Stimulated activated CD4-positive, alpha-beta T cell treated with anti-CD3 and anti-CD28 coated beads, Interleukin-1b, Interleukin-23, amount 100 ng/mL, for 48 hours (primary cell): ENCODE measurements at places on chromosomes 6 and 20.

GRCh38 chr6:69693762-69694161, 103.0 kb downstream of the LMBRD1 start:
- no peak for DNase-seq

DNA sequence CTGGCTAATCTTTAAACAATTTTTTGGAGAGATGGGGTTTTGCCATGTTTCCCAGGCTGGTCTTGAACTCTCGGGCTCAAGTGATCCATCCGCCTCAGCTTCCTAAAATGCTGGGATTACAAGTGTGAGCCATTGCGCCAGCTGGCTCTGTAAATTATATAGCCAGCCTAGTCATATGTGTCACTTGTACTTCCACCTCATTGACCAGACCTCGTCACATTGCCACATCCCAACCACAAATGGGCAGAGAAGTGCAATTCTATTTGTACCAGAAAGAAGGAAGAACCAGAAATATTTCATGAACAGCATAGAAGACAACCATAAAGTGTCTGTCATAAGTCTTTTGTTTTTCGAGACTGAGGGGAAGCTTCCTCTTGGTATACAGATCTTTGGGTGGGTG, 304.9 kb upstream of the RNF24 start:
- no peak for DNase-seq

GRCh38 chr20:24654425-24654824, 185.0 kb downstream of the SYNDIG1 start:
- no peak for DNase-seq

DNA sequence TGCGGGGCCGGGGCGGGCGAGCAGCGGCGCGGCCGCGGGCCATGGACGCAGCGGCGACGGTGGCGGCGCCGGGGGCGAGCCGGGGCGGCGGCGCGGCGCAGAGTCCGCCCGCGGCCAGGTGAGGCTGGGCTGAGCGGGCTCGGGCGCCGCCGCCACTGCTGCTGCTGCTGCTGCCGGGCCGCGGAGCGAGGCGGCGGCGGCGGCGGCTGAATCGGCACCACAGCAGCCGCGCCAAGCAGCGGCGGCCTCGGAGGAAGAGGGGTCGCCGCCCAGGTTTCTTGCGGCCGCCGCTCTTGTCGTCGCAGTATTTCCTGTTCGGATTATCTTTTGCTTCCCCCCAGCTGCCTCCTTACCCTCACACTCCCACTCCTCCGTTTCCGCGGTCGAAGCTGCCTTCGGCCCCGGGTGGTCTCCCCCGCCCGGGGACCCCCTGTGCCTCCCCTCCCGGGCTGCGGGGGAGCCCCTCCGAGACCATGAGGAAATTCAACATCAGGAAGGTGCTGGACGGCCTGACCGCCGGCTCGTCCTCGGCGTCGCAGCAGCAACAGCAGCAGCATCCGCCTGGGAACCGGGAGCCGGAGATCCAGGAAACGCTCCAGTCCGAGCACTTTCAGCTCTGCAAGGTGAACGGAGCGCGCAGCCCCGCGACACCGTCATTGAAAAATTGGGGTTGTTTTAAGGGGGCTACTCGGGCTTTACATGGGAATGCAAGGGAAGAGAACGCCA, at the start of gene STXBP5:
TSS of gene STXBP5 (plus strand) at position 358 of the 726 bp plus-strand sequence. CDS start at position 474, 116 bp downstream.
- peak; percentile 31 for DNase-seq

GRCh38 chr20:48075591-48076174, 290.4 kb upstream of the SULF2 start:
- no peak for DNase-seq

DNA sequence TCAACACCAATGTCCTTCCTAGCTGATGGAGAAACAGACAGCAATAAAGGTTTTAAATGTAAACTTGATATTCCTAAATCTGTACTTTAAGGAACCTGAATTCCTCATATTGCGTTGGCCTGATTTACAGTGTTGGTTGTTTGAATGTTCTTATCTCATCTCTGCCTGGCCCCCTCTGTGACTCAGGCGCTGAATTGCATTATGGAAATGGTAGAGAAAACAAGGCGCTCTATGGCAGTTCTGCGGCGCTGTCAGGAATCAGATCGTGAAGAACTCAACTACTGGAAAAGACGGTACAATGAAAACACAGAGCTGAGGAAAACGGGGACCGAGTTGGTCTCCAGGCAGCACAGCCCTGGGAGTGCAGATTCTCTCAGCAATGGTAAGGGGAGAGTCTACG, 32.6 kb upstream of the C20orf144 start:
- DNase-seq: no peak

- no peak for DNase-seq
Measured at GRCh38 chr6:42532038-42532669, 31.7 kb upstream of the UBR2 start.

DNA sequence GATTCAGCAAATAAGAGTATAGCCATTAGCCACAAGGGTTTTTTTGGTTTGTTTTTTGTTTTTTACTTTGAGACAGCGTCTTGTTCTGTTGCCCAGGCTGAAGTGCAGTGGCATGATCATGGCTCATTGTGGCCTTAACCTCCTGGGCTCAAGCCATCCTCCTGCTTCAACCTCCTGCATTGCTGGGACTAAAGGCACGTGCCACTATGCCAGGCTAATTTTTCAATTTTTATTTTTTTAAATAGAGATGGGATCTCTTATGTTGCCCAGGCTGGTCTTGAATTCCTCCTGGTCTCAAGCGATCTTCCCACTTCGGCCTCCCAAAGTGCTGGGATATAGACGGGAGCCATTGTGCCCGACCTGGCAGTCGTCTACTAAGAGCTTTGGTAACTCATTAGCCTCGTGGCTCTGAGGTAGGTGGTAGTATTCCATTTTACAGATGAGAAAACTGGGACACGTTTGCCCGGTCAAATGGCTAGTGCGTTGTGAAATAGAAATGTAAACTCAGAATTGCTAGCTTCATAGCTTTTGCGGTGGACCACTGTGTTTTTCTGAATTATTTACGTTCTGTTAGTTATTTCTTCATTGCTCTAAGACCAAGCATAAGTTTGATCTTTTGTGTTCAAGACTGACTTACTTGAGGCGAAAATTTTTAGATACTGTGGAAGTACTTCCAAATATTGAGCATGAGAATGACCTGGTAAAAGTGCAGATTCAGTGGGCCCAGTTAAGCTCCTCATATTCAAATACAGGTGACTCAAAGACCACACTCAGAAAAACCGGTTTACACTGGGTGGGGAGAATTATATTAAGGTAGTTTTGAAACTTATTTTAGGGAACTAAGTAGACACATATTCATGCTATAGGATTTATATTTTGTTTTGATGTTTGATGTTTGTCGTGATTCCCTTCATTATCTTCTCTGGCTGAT, 2.1 kb downstream of the PANK2 start:
- DNase-seq: no peak

GRCh38 chr20:52031206-52031562, 160.4 kb downstream of the ZFP64 start:
- no peak for DNase-seq

GRCh38 chr6:135796643-135797305, 54.7 kb upstream of the PDE7B start:
- DNase-seq: no peak

GRCh38 chr20:48776306-48776705, 51.5 kb downstream of the PREX1 start:
- DNase-seq: no peak

- no peak for DNase-seq
Measured at GRCh38 chr20:35005463-35005961, 49.8 kb downstream of the MYH7B start.

- DNase-seq: no peak
Measured at GRCh38 chr6:42275376-42276033, 57.8 kb upstream of the MRPS10 start.

- DNase-seq: no peak
Measured at GRCh38 chr20:15278041-15278440, 940.6 kb upstream of the FLRT3 start.

GRCh38 chr20:12264711-12265110, 347.0 kb downstream of the BTBD3 start:
- DNase-seq: no peak

GRCh38 chr6:90049295-90049694, 155.0 kb downstream of the GJA10 start:
- no peak for DNase-seq

- DNase-seq: no peak
Measured at GRCh38 chr6:36263390-36264000, 6.4 kb upstream of the PNPLA1 start.

- DNase-seq: peak; percentile 19
Measured at GRCh38 chr6:169589293-169589692, 112.5 kb downstream of the WDR27 start.

- DNase-seq: no peak
Measured at GRCh38 chr20:43987531-43987930, 72.9 kb downstream of the TOX2 start.

DNA sequence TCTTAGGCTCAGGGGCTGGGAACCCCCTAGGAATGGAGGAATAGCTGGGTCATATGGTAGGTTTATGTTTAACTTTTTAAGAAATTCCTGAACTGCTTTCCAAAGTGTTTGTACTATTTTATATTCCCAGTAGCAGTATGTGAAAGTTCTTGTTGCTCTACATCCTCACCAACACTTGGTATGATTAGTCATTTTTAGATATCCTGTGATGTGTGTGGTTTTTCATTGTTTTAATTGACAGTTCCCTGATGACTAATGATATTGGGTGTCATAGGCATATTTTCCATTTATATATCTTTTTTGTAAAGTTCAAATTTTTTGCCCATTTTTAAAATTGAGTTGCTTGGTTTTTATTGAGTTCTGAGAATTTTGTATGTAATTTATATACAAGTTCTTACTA, 72.3 kb downstream of the SLC16A10 start:
- no peak for DNase-seq

DNA sequence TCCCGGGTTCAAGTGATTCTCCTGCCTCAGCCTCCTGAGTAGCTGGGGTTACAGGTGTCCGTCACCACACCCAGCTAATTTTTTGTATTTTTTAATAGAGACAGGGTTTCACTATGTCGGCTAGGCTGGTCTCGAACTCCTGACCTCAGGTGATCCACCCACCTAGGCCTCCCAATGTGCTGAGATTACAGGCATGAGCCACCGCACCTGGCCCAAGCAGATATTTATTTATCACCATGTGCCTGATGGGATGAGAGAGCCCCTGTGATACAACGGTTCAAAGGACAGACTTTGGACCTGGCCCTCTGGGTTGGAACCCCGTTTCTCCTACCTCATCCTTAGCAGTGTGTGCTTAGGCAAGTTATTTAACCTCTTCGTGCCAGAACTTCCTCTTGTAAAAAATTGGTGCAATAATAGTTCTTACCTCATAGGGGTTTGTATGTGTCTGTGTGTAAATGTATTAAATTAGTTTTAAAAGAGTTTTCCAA, 19.2 kb upstream of the STK38 start:
- no peak for DNase-seq

- DNase-seq: peak; percentile 51
Measured at GRCh38 chr20:56440346-56441007, 27.9 kb upstream of the RTF2 start.

- DNase-seq: no peak
Measured at GRCh38 chr6:37406726-37407341, 26.2 kb upstream of the CMTR1 start.

GRCh38 chr6:68400396-68400795, 234.7 kb upstream of the ADGRB3 start:
- no peak for DNase-seq

- DNase-seq: no peak
Measured at GRCh38 chr6:143642403-143642802, 35.4 kb upstream of the PHACTR2 start.

DNA sequence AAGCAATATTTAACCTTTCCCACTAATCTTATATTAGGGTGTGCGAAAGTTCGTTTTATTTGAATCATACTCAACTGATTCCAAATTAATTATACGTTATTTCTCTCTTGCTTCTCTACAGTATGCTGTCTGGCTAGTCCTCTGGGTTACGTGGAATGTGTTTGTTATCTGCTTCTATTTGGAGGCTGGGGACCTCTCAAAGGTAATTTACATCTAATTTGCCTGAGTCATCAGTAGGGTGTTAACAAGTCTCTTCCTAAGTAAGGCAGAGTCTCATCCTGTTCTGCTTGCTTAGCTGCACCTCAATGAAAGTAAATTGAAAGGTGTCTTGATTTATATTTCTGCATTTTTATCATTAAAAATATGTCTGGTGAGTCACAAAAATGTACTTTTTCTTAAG, 551.5 kb downstream of the NKAIN2 start:
- DNase-seq: no peak

- no peak for DNase-seq
Measured at GRCh38 chr6:168967281-168967925, 286.2 kb downstream of the THBS2 start.

DNA sequence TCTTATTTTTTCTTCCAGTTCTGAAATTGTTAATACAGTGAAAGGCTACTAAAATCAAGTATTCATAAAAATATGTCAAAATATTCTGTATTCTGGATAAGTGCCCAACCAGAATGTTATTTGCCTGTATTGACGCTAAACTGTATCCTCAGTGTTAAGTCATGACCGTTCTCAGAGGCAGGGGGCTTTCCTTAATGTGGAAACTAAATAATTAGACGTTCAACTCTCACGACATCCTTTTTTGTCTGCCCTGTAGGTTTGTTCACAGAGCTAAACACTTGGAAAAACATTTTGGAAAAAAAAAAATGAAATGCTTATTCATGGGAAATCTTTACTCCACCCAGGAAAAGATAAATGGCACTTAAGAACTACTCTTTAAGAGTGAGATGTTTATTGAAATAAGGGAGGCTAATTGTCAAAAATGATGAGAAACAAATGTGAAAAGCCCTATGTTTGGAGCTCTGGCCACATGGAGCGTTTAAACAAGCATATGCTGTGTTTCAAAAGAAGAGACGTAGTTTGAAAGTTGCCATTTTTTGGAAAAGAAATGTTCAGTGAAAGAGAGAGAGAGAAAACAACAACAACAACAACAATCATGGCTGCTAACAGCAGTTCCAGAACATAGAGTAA, 453.1 kb upstream of the MARCKS start:
- DNase-seq: no peak

DNA sequence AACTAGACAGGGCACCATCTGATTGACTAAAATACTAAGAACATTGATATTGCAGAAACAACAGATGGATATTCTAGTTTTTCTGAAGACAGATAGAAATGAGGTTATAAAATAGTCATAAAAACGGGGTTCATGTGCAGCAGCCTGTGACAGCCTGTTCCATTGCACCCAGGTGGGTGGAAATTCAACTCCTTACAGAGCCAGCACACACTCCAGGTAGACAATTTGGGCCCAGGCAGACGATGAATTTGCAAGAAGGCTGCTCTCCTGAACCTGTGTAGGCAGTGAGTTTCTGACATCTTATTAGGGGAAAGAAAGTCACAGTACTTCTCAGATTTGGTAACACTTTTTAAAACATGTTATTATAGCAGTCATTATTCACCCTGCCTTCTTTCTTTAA, 414.1 kb downstream of the PHF3 start:
- DNase-seq: no peak

DNA sequence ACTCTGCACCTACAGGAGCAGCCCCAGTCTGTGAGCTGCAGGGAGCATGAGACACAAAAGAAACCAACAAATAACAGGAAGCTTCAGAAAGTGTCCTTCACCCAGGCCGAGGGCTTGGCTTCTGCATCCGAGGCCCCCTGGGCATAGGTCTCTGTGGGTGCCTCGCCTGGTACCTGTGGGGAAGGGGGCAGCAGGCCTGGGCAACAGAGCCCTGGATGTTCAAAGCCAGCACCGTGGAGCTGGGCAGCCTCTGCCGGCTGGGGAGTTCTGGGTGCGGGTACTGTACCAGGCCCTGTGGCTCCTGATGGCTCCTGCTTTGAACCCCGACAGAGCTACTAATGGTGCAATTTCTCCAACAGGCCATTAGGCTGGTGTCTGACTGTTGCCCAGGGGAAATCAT, 55.7 kb downstream of the TMEM242 start:
- DNase-seq: no peak
